ENCODE measurements at places on chromosomes 16 and 17.
A peak's percentile ranks its signal among the peaks of the same experiment; 100 is the strongest.

DNA sequence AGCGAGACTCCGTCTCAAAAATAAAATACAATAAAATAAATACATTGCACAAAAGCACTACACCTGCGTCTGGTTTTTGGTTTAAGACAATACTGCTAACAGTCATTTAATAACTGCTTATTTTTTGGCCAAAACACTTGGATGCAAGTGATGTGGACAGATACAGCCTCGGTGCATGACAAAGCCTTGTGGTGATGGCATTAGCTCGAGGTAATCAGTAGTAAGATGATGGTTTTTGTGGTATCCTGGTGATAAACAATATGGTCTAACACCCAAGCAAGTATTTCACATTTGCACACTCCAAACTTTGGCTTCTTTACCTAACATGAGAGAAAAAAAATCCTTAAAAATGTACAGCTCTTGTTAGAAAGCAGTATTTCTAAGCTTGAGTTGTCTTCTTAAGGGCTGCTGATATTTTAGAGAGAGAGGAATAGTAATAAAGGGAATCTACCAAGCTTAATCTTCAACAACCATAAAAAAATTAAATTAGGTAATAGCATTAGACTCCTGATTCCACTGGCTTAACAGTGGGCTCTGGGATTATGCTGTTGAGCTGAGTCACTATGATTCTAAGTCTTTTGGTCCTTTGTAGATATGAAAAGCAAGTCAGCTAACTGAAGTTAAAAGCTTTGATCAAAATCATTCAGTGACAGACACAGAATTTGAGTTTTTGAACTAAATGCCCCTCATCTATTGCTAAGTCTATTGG, 111.1 kb downstream of the VPS53 start:
- peak; percentile 52 for DNase-seq

DNA sequence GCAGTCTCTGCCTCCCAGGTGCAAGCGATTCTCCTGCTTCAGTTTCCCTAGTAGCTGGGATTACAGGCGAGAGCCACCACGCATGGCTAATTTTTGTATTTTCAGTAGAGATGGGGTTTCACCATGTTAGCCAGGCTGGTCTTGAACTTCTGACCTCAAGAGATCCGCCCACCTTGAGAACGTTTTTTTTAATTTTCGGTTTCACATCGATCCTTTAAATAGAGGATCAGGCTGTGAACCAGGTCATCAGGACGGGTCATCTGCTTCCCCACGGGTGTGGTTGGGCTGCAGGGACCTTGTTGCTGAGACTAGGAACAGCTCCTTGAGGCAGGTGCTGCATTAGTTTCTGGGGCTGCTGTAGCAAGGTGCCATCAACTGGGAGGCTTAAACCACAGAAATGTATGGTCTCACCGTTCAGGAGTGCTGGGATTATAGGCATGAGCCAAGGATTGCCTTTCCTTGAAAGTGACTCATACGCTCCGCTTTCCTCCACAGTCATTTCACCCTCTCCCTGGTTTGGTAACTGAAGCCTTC, 7.9 kb upstream of the NAGPA start:
- DNase-seq: peak; percentile 42

GRCh38 chr16:10889855-10890254, 12.9 kb downstream of the CIITA start:
- DNase-seq: no peak

- DNase-seq: peak; percentile 75
Measured at GRCh38 chr17:32253117-32253611, 12.5 kb upstream of the RHBDL3 start.

- DNase-seq: no peak
Measured at GRCh38 chr17:49436174-49436573, 21.5 kb upstream of the PHB1 start.

- no peak for DNase-seq
Measured at GRCh38 chr16:14344292-14344691, 273.2 kb downstream of the MRTFB start.

DNA sequence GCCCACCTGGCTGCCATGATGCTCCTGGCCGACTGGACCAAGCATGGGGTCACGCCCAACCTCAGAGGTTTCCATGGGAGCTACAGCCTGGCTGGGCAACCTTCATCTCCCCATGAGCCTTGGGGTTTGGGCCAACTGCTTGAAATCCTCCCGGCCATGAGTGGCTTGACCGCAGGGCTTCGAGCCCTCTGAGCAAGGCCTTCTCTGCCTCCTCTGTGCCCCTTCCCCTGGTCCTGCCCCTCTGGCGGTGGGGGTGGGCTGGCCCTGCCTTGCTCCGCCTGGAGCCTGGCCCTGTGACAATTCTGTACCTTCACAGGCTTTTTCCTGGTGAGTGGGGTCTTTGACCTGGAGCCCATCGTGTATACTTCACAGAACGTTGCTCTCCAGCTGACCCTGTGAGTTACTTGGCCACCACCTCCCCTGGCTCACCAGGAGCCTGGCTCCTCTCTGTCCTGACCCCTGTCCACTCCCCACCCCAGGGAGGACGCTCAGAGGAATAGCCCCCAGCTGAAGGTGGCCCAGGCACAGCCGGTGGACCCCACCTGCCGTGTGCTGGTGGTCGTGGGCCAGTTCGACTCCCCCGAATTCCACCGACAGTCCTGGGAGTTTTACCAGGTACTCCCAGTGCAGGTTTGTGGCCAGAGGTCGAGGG, 8.8 kb upstream of the BIRC5 start:
- no peak for DNase-seq

- DNase-seq: no peak
Measured at GRCh38 chr16:79838496-79839259, 238.1 kb upstream of the MAF start.

DNA sequence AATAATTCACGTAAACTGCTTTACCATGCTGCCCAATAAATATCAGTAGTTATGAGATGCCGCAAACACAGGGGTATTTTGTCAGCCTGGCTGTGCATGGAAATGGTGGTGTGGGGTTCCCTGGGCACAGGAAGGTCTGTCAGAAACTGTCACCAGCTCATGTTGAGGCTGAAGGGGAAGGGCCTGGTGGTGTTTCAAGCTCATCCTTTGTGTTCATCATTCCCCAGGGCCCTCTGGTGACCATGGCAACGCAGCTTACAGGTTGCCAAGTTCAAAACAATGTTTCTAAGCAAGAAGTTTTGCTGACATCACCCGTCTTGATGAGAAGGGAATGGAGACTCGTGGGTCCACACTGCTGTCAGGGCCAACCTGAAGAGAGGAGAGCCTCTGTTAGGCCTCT, 348.9 kb upstream of the C16orf82 start:
- no peak for DNase-seq

DNA sequence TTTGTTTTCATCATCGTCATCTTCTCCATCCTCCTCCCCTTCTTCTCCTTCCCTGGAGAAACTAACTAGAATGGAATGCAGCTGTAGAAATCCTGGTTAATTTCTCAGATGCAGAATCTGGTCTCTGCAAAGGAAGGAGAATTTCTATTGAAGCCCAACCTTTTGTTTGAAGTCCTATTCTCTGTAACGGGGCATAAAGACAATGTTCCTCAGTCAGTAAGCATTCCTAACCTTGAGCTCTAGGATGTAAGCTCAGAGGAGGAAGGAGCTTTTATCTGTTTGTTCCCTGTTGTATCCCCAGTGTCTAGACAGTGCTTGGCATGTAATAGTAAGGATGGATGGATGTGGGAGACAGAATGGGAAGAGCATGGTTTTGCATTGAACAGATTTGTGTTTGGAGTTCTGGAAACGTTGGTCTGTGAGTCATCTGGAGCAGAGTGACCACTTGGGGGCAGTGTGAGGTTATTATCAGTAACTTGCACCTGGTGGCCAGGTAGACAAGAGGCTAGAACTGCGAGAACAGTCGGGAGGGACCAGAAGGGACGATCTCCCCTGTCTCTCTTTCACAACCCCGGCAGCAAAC, 363.7 kb downstream of the SNX29 start:
- peak; percentile 72 for DNase-seq

DNA sequence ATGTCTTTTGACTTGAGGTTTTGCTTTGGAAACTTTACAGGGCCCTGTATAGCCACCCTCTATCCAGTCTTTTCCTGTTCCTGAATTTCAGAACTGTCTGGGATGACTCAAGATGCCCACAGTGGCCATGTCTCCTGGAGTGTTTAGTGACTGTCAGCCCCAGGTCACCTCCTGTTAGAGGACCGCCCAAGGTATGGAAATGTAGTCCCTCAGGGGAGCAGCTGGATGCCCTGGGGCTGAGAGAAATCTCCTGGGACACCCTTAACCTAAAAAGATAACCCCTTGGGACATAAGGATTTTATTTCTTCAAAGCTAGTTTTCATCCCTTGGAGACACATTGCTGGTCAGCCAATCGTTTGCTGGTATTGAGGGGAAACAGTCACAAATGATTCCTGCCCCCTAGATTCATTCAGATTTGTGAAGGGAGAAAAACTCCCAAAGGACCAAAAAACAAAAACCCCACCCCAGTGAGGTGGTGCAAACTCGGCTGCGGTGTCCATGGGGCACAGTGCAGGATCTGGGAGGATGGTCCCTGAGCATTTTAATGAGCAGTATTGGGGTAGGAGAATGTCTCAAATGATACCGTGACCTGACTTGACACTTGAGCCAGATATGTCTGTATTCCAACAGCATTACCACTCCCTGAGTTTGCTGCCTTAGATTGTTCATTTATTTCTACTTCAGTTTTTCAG, 1.7 kb downstream of the ZNF267 start:
- peak; percentile 58 for DNase-seq

DNA sequence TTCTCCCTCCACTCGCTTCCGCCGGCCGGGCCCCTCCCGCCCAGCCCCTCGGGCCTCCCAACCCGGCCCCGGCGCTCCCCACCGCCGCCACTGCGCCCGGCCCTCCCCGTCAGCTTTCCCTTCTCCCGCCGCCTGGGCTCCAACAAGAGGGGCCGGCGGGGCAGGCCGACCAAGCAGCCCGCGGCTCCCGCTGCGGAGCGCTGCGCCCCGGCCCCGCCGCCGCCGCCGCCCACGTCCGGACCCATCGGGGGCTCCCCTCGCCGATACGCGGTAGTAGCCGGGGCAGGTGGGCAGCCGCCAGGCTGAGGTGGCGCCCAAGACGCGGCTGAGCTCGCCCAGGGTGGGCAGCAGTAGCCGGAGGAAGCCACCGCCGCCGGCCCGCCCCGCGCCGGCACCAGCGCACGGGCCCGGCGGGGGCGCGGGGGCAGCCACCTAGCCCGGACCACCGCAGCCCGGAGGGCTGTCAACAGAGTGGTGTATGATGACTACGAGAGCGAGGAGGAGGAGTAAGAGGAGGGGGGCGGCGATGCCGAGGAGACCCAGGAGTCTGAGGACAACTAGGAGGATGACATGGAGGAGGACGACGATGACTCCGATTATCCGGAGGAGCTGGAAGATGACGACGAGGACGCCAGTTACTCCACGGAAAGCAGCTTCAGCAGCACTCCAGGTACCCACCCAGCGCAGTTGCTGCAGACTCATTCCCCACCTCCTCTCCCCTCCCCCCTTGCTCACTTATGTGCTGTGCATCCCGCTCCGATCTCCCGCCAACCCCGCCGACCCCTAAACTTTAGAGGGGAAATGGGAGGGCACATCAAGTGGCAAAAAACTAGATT, 498 bp downstream of the LRRC37B start:
- peak; percentile 18 for DNase-seq

GRCh38 chr16:58636466-58636865, 6.8 kb upstream of the CNOT1 start:
- no peak for DNase-seq

GRCh38 chr17:71656964-71657858, 463.6 kb upstream of the SOX9 start:
- DNase-seq: no peak

DNA sequence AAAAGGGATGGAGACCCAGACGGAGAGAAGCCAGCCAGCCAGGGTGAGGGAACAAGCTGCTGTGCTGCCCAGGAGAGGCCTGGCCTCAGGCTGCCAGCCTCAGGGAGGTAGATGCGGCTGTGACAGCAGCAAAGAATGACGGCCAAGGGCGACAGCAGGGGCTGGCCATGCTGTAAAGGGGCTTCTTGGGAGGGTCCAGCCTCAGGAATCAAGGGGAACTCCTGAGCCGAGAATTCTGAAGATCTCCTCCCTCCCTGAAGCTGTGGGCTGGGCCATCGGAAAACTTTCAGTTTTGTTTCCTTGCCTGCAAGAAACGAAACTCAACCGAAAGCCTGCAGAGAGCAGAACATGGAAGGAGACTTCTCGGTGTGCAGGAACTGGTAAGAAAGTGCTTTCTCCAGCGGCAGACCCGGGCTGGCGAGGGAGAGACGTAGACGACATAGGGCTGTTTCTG, at the start of gene XAF1:
XAF1 (plus strand) TSS at position 316 of the 454 bp plus-strand sequence; CDS start at position 349, 33 bp downstream.
- DNase-seq: peak; percentile 71

DNA sequence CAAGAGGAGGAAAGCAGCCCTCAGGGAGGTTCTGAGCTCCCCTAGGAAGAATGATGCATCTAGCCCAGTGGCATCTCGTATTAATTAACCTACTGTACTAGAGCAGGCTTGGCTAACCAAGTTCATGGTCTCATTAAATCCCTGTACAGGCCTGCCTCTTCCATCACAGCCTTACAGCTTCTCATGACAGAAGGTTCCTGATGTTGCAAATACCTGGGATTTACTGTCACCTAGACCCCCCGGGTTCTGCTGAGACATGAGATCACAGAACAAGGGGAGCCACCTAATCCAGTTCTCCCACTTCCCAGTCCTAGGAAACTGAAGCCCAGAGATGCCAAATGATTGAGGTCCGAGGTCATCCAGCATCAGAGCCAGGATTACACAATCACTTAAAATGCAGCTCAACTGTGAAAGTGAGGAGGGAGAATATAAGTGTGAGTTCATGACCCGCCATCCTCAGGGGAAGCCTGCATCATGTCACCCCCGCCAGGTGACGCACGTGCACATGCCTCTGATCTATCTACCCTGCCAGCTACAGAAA, 23.9 kb downstream of the ACLY start:
- DNase-seq: peak; percentile 89

DNA sequence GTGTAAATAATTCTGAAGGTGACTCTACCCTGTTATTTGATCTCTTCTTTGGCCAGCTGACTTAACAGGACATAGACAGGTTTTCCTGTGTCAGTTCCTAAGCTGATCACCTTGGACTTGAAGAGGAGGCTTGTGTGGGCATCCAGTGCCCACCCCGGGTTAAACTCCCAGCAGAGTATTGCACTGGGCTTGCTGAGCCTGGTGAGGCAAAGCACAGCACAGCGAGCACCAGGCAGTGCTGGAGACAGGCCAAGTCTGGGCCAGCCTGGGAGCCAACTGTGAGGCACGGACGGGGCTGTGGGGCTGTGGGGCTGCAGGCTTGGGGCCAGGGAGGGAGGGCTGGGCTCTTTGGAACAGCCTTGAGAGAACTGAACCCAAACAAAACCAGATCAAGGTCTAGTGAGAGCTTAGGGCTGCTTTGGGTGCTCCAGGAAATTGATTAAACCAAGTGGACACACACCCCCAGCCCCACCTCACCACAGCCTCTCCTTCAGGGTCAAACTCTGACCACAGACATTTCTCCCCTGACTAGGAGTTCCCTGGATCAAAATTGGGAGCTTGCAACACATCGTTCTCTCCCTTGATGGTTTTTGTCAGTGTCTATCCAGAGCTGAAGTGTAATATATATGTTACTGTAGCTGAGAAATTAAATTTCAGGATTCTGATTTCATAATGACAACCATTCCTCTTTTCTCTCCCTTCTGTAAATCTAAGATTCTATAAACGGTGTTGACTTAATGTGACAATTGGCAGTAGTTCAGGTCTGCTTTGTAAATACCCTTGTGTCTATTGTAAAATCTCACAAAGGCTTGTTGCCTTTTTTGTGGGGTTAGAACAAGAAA, 5.1 kb downstream of the STH start:
- peak; percentile 23 for DNase-seq

GRCh38 chr16:69566240-69566980, 644 bp downstream of the NFAT5 start:
- DNase-seq: peak; percentile 67

- DNase-seq: no peak
Measured at GRCh38 chr16:81008505-81008789, 1.4 kb downstream of the CENPN start.
